ENCODE measurements at places on chromosomes 13 and 19.

DNA sequence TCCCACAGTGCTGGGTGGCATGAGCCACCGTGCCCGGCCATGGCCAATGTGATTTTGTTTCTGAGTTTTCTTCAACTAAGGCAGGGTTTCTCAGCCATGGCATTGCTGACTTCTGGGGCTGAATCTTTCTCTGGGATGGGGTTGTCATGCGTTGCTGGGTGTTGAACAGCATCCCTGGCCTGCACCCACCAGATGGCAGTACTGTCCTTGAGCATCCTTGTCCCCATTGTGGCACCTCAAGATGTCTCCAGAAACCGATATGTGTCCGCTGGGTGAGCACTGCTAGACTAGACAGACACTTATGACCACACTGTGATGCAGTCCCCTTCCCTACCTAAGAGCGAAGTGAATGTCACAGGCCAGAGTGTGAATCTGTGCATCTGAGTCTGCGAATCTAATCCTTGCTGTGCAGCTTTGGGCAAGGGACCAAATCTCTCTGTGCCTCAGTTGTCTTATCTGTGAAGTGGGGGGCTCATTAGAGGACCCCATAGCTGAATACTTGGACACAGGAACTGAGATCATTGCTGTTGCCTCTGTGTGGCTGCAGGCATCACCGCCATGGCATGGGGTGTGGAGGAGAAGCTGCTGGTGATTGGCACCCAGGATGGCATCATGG, 50.3 kb upstream of the SIN3B start:
- DNase-seq, result peak; percentile 12

DNA sequence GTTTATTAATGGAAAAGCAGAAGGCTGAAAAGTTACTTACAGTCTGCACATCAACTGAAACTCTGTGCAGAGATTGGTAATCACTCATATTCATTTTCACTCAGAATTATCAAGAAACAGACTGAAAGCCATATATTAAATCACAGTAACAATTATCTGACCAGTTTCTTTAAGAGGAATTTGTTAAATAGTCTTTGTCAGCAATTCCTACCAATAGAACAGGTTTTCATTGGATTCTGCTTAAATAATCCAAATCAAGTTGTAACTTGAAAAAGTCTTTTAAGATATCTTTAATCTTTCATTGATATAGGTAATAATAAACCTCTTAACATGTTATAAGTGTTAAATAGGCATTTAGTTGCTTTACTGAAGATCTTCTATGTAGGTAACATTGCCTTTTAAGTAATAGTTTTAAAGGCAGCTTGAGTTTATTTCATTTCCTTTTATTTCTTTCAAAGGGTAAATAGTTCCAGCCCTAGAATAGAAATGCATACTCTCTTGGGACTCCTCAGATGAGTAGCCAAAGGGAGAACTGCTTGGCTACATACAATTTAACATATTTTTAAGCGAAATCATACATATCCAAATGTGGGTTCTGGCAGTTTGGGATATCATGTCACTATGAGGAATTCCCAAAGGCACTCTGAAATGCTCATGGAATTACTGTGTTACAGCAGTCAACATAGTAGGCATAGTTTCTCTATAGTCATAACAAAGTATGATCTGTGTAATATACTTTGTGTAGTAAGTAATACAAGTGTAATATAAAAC, 326.0 kb upstream of the SPRY2 start:
- no peak for DNase-seq

DNA sequence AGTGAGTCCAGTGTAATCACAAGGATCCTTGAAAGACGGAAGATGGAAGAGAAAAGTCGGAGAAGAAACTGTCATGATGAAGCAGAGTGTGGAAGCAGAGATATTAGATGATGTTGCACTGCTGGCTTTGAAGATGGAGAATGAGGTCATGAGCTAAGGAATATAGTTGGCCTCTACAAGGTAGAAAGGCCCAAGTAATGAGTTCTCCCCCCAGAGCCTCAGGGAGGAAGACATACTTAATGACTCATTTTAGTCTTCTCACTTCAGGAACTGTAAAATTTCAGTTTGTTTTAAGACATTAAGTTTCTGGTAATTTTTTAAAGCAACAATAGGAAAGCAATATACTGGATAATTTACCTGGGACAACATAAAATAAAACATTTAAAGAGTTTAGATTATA, 1331.5 kb upstream of the PCDH20 start:
- no peak for DNase-seq

- no peak for DNase-seq
Observed at GRCh38 chr13:75803164-75803611, 167.1 kb downstream of the LMO7 start.

DNA sequence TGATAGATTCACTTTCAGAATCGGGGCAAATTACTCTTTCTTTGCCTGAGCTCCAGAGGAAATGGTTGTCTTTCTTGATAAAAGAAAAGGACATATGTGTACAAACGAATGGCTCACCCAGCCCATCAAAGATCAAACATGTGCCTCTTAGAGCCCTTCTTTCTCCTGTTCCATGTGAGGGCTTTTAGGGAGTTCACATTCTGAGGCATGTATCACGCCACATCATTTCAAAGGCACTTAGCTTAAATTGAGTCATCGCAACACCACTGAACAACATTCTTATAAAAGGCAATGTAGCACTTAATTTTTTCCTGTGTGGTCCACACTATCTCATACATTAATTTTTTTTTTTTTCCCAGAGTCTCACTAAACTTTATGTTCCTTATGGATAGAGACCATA, 521.0 kb downstream of the SUCLA2 start:
- DNase-seq, result peak; percentile 26

GRCh38 chr13:60120617-60121336, 43.0 kb downstream of the DIAPH3 start:
- DNase-seq, result no peak

GRCh38 chr19:13299838-13300237, 149.6 kb downstream of the IER2 start:
- DNase-seq, result no peak

DNA sequence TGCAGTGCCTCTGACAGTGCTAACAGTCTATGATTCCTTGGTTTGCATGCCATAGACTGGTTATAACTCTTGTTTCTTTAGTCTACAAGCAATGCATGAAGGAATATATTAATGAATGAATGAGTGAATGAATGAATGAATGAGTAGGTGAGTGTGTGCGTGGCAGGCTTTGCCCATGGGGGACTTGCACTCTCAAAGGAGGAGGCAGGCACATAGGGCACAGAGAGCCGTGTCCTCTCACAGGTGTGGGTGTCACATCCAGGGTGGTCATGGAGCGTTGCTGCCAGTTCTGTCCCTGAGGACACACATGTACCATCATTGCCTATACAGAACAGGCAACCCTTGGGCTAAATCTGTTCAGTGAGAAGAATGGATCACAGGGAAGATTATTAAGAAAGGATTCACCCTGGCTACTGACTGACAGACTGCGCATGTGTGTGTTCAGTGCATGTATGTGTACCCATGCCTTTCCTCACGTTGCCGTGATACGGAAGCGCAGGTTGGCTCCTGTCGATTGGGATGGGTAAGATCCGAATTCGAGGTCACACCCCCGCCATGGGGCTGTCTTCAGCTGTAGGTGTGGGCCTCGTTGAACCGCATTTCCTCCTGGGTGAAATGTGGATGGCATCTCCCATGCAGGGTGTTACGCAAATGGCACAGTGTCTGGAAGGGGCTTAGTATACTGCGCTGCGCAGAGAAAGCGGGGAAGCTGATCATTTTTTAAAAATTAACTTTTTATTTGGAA, 161.4 kb downstream of the STK24 start:
- DNase-seq, result no peak

- DNase-seq, result no peak
Observed at GRCh38 chr13:31331068-31331467, 131.3 kb downstream of the B3GLCT start.

Data from HS-27A (cell line).